ENCODE measurements at places on chromosomes 1 and 21. TPM values are rescaled to one million over a fixed set of nuclear protein-coding genes. Genes with fewer than 3 reads are reported as not detected.
A peak's percentile ranks its signal among the peaks of the same experiment; 100 is the strongest.

GRCh38 chr1:172766462-172766861, 107.6 kb downstream of the FASLG start:
- no peak for DNase-seq
- no peaks in the 10 kb centered on the region for H3K36me3 ChIP-seq
- H3K4me3 ChIP-seq: no peak overlapping the region
- H3K4me1 ChIP-seq: peaks cover 10% of the 10 kb centered on the region
- H3K27ac ChIP-seq: no peak overlapping the region
- no peaks in the 10 kb centered on the region for H3K27me3 ChIP-seq

- no peak for DNase-seq
- no peaks in the 10 kb centered on the region for H3K36me3 ChIP-seq
- no peak overlapping the region for H3K4me3 ChIP-seq
- H3K27ac ChIP-seq: no peak overlapping the region
- no peaks in the 10 kb centered on the region for H3K4me1 ChIP-seq
Observed at GRCh38 chr1:17392199-17392740, 20.3 kb downstream of the PADI6 start.

Gene VANGL2
- total RNA-seq: not detected

DNA sequence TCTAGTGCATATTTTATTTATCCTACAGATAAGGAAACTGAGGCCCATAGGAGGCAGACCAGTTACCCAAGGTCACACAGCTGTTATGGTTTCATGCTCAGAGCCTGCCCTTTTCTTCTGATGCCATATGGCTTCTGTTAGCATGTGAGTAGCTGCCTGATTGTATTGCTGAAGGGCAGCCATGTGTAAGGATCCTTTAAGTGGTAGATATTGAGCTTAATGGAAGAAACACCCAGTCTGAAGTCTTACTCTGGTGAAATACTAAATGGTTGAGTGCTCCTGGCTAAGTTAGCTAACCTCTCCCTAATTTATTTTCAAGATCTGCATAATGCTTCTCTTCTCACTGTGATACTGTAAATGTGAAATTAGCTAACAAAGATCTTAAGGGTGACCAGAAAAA, 30.9 kb downstream of the ADAMTS5 start:
- no peaks in the 10 kb centered on the region for H3K4me1 ChIP-seq
- H3K36me3 ChIP-seq: no peaks in the 10 kb centered on the region
- no peaks in the 10 kb centered on the region for H3K27me3 ChIP-seq
- no peak overlapping the region for H3K27ac ChIP-seq

GRCh38 chr1:211541720-211542477, 37.1 kb downstream of the SLC30A1 start:
- DNase-seq: no peak
- H3K4me1 ChIP-seq: no peaks in the 10 kb centered on the region
- no peak overlapping the region for H3K4me3 ChIP-seq
- no peaks in the 10 kb centered on the region for H3K27me3 ChIP-seq

DNA sequence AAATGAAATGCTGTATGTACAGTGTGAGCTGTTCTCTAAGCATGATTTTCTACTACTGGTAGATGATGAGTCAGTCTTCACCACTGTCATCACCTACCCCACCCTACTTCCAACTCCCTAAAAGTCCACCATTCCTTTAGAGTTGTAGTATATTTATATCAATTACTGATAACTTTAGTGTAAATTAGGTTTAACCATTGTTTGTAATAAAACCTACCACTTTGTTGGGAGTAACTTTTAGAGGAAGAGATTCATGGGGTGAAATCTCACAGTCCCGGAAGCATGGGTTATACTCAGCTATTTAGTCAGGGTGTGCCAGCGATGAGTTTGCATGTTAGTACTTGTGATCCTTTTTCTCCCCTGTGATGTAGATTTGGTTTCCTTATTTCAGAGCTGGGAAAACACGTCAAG, 17.1 kb downstream of the MORC3 start:
- peaks cover 4% of the 10 kb centered on the region for H3K4me1 ChIP-seq
- no peak overlapping the region for H3K4me3 ChIP-seq
- H3K36me3 ChIP-seq: peaks cover 44% of the 10 kb centered on the region

GRCh38 chr1:72568113-72568512, 285.8 kb upstream of the NEGR1 start:
- H3K27me3 ChIP-seq: no peaks in the 10 kb centered on the region
- DNase-seq: no peak
- H3K4me3 ChIP-seq: no peak overlapping the region
- no peaks in the 10 kb centered on the region for H3K36me3 ChIP-seq
- H3K4me1 ChIP-seq: no peaks in the 10 kb centered on the region
- no peak overlapping the region for H3K27ac ChIP-seq

GRCh38 chr1:83619170-83619896, 379.6 kb downstream of the TTLL7 start:
- H3K27ac ChIP-seq: no peak overlapping the region
- no peaks in the 10 kb centered on the region for H3K27me3 ChIP-seq
- no peaks in the 10 kb centered on the region for H3K4me1 ChIP-seq
- no peak for DNase-seq
- no peaks in the 10 kb centered on the region for H3K36me3 ChIP-seq

- DNase-seq: no peak
- no peak overlapping the region for H3K27ac ChIP-seq
- no peaks in the 10 kb centered on the region for H3K27me3 ChIP-seq
- H3K4me1 ChIP-seq: no peaks in the 10 kb centered on the region
- H3K36me3 ChIP-seq: no peaks in the 10 kb centered on the region
Observed at GRCh38 chr1:181855380-181855779, 206.1 kb downstream of the ZNF648 start.

DNA sequence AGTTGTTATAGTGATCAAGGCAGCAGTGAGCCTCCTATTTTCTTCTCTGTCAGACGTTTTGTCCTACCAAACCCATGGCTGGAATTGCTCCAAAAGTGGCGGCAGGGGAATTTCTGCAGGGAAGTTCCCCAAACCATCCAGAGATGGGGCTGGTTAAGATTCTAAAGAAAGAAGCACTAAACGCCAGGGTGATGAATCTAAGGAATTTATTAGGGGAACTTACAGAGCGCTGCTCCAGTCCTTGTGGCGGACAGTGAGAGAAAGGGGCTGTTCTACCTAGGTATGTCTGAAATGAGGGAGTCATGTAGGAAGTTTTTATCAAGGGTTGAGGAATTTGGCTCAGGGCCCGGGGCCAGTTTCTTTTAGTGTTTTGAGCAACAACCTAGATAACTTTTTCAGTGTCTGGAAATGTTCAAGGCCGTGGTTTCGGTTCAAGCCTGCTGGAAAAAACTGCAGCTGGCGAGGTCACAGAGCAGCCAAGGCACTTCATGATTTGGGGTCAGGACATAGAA, 222.4 kb upstream of the B3GALT2 start:
- no peak overlapping the region for H3K4me3 ChIP-seq
- peaks cover 39% of the 10 kb centered on the region for H3K4me1 ChIP-seq
- no peaks in the 10 kb centered on the region for H3K27me3 ChIP-seq
- DNase-seq: no peak
- peak overlapping the region; percentile 6 for H3K27ac ChIP-seq

DNA sequence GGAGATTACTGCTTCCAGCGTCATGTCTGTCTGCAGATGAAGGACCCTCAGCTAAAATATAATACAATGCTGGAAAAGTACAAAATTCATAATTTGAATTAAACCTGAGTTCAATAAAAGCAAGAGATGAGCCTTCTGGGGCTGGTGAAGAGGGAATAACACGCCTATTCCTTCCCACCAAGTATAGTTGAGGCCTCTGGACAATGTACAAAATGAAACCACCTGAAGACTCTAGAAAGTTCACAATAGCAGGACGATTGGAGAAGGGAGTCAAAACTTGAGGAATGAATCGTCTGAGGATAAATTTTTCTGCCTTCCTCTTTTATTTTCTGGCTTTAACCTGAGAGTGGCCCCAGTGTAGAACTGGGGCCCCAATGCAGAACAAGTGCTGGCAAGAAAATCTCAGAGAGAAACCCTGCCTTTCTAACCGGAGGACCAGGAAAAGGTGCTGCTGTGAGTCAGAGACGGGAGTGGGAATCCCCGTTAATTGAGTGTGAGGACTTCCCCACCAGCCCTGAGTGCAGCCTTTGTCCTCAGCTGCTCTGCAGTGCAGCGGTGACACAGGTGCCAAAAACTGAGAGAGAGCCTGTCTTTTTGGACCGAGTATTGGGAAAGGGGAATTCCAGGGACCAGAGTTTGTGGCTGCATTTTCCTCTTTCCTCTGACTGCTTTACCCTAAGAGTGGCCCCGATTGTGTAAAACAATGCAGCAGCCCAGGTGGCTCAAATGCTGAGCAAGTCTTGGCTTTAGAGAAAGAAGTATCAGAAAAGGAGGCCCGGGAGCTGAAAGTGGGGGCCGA, 264.9 kb downstream of the DYRK1A start:
- no peaks in the 10 kb centered on the region for H3K27me3 ChIP-seq
- no peak for DNase-seq
- H3K4me3 ChIP-seq: no peak overlapping the region
- H3K4me1 ChIP-seq: no peaks in the 10 kb centered on the region

- no peak overlapping the region for H3K4me3 ChIP-seq
- H3K27me3 ChIP-seq: peaks cover 12% of the 10 kb centered on the region
- H3K4me1 ChIP-seq: peaks cover 6% of the 10 kb centered on the region
Observed at GRCh38 chr21:45019076-45019886, 55.1 kb upstream of the ADARB1 start.

DNA sequence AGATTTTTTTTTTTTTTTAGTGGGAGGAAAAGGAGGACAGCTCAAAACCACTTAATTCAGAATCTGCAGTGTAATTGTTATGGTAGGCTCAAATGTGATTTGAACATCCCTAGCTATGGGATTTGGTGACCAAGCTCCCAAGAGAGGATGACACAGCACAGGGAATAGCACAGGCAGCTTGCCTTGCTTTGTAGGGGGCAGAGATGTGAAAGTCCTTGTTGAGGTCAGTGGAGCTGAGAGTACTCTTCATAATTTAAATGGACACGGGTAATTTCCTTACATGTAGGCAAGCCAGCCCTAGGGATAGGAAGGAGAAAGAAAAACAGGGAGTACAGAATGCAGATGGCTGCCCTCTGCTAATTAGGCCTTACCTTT, 3.2 kb upstream of the UCK2 start:
- no peak overlapping the region for H3K27ac ChIP-seq
- no peaks in the 10 kb centered on the region for H3K27me3 ChIP-seq
- no peak overlapping the region for H3K4me3 ChIP-seq
- no peaks in the 10 kb centered on the region for H3K36me3 ChIP-seq

GRCh38 chr1:203186446-203187303, at the start of gene CHI3L1:
CHI3L1 (minus strand) TSS chr1:203186704; CDS start chr1:203186623, 81 bp downstream.
- no peak within 1 kb of the TSS for H3K27ac ChIP-seq
- no peaks in the 10 kb centered on the region for H3K36me3 ChIP-seq
- no peaks in the 10 kb centered on the region for H3K27me3 ChIP-seq
- no peaks in the 10 kb centered on the region for H3K4me1 ChIP-seq

- no peak for DNase-seq
- H3K36me3 ChIP-seq: no peaks in the 10 kb centered on the region
- no peaks in the 10 kb centered on the region for H3K27me3 ChIP-seq
- no peak overlapping the region for H3K4me3 ChIP-seq
- no peaks in the 10 kb centered on the region for H3K4me1 ChIP-seq
Observed at GRCh38 chr21:16587681-16588375, 858.0 kb downstream of the USP25 start.

Gene B3GALT2
- total RNA-seq: 15.1 TPM

GRCh38 chr1:222109836-222110235, 367.9 kb upstream of the DUSP10 start:
- H3K4me3 ChIP-seq: no peak overlapping the region
- DNase-seq: no peak
- H3K27me3 ChIP-seq: no peaks in the 10 kb centered on the region
- H3K27ac ChIP-seq: no peak overlapping the region

- H3K4me1 ChIP-seq: no peaks in the 10 kb centered on the region
- H3K36me3 ChIP-seq: no peaks in the 10 kb centered on the region
- H3K27ac ChIP-seq: no peak overlapping the region
- H3K27me3 ChIP-seq: no peaks in the 10 kb centered on the region
- DNase-seq: no peak
- no peak overlapping the region for H3K4me3 ChIP-seq
Observed at GRCh38 chr1:163799190-163799805, 477.5 kb downstream of the NUF2 start.

Gene MROH9
- total RNA-seq: not detected

Gene MMP23B
- total RNA-seq: 3.5 TPM

Gene TP73
- 0.17 TPM for total RNA-seq

DNA sequence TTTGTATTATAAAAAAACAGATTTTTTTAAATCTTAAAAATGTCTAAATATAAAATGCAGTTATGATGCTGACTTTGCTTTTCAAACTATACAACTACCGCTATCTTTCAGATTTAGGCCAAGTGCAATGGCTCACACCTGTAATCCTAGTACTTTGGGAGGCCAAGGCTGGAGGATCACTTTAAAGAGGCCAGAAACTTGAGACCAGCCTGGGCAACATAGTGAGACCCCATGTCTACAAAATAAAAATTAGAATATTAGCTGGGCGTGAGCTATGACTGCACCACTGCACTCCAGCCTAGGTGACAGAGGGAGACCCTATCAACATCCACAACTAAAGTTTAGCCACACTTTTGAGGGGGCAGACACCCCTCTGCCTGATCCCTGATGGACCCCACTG, 20.3 kb downstream of the ZBTB17 start:
- H3K27me3 ChIP-seq: no peaks in the 10 kb centered on the region
- H3K36me3 ChIP-seq: peaks cover 6% of the 10 kb centered on the region

DNA sequence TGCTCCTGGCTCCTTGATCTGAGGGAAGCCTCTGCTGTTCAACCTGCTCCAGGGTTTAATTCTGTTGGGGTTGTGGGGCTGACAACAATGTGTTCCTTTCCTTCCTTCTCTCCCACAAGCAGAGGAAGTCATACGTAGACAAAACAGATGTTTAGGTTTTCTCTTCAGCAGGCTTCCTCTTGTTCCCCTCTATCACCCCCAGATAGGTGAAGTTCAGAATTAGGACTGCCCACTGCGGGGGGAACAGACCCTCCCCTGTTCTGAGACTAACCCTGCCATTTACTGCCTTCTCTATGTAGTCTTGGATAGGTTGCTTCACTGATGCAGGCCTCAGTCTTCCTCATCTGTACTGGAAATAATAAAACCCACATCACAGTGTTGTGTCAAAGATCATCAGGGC, 30.0 kb upstream of the NRDC start:
- DNase-seq: no peak
- H3K36me3 ChIP-seq: no peaks in the 10 kb centered on the region
- H3K27me3 ChIP-seq: no peaks in the 10 kb centered on the region

Gene RERE
- total RNA-seq: 104 TPM

- H3K27me3 ChIP-seq: no peaks in the 10 kb centered on the region
- no peak overlapping the region for H3K4me3 ChIP-seq
- no peak overlapping the region for H3K27ac ChIP-seq
Observed at GRCh38 chr1:165501970-165502348, 41.8 kb upstream of the LRRC52 start.

DNA sequence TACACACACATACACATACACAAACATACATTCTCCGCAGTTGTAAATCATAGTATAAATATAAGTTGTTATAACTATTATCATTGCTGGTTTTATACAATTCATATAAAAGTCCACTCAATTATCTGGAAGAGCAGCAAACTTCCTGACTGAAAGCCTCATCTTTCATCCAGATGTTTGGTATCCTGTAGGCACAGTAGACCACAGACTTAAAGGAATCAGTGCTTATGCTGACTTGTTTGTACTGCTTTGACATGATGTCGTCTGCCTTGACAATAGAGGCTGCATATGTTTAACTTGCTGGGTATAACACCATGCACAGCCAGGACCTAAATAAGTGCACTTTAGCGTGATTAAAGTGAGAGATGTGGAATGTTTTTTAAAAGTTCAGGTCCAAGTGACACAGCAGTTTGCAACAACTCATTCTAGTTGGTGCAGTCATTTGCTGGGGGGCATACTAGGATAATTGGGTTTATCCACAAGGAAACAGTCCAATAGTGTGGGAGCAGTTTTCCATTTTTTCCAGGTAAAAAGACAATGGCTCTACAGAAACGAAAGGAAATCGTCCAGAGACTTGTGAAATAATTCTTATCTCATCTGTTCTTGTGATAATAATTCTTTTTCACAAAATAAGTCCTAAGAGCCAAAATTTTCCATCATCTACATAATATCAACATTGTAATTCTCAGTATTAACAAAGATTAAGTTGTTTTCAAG, 110.3 kb upstream of the TSPAN2 start:
- H3K36me3 ChIP-seq: no peaks in the 10 kb centered on the region
